CD4-positive, alpha-beta T cell treated with Interleukin-2 at 100 ng/mL for 4 hours (primary cell): ENCODE measurements at places on chromosomes 1 and 21.
A peak's percentile ranks its signal among the peaks of the same experiment; 100 is the strongest.

GRCh38 chr1:80217377-80217986, 1211.0 kb upstream of the ADGRL4 start:
- no peak for DNase-seq

DNA sequence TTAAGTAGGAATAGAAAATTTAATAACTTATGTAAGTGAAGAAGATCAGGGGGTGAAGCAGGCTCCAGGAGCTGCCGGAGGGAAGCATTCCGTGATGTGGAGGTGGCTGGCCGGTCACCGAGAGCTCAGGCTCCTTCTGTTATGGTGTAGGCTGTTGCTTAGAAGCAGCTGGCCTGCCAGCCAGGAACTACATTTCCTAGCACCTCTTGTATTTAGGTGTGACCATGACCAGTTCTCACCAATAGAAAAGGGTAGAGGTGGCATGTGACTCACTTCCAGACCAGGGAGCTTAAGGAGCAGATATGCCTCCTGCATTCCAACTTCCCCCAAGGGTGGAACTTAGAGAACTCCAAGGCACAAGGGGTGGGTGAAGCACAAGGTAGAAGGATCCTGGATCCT, 120.7 kb downstream of the ACTL8 start:
- no peak for DNase-seq

DNA sequence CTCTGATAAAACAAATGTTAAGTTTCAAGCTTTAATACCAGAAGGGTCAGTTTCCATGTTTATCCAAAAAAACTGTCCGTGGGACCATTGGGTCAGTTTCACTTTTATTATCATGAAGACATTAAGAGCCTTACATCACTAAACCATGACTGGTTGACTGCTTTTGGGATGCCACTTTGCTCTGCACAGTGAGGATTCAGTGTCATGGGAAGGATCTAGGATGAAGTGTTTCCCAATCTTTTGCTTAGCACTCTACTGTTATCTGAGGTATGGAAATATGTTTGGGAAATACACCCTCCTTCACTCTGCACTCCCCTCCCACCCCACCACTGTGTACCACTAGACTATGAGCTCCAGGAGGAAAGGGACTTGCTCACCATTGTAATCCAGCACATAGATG, 16.3 kb downstream of the RPS6KC1 start:
- DNase-seq: no peak

GRCh38 chr1:212528501-212528900, 80.1 kb upstream of the ATF3 start:
- no peak for DNase-seq

- no peak for DNase-seq
Measured at GRCh38 chr21:44283948-44284347, 1.7 kb upstream of the AIRE start.

- DNase-seq: no peak
Measured at GRCh38 chr1:197987294-197987693, 70.1 kb downstream of the LHX9 start.

- DNase-seq: no peak
Measured at GRCh38 chr21:35428937-35429336, 379.8 kb upstream of the RUNX1 start.

GRCh38 chr1:25658791-25659431, 42.3 kb downstream of the MAN1C1 start:
- DNase-seq: no peak

GRCh38 chr1:54894271-54894670, 7.3 kb upstream of the DHCR24 start:
- no peak for DNase-seq

GRCh38 chr1:89822109-89822962, 1.5 kb downstream of the LRRC8D start:
- DNase-seq: no peak

- DNase-seq: no peak
Measured at GRCh38 chr1:110605901-110606656, at the start of gene KCNA2. Gene KCNA2, minus strand, starts transcription at chr1:110606358. Its CDS starts 1,576 bp downstream, at chr1:110604782.

- no peak for DNase-seq
Measured at GRCh38 chr1:14612256-14612655, 13.8 kb downstream of the KAZN start.

GRCh38 chr1:28365864-28366263, 3.7 kb upstream of the PHACTR4 start:
- DNase-seq: peak; percentile 32

DNA sequence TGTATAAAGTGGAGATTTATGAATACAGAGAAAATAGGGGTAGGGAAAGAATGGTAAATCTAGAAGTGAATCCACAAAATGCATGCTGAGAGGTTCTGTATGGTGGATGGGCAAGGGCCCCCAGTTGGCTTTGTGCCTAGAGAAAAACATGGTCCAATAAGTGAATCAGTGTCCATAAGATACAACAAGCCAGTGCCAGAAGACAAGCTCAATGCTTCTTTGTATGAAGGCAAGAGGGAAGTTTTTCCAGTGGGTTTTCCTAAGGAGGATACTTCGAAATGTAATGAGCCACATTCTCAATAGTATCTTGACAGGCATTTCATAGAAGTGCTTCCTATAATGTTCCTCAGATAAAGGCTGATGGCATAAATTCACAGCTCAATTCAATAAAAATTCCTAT, 169.4 kb upstream of the HMCN1 start:
- DNase-seq: no peak

- no peak for DNase-seq
Measured at GRCh38 chr1:214551436-214552173, at the start of gene PTPN14. Gene PTPN14, minus strand, starts transcription at chr1:214551602. Its CDS starts 86,799 bp downstream, at chr1:214464803.

DNA sequence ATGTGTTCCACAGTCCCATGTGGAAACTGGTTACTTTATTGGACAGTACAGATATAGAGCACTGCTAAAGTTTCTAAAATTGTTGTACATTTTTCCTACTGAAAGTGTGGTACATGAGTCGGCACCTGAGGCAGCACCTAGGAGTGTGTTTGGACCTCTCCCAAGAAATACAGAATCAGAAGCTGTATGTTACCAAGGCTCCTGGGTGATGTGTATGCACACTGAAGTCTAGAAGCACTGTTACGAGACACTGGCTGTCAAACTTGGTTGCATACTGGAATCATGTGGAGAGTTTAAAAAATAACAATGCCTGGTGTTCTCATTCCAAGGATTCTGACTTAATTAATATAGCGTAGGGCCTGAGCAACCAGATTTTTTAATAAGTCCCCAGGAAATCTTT, 46.6 kb downstream of the ERO1B start:
- DNase-seq: no peak

DNA sequence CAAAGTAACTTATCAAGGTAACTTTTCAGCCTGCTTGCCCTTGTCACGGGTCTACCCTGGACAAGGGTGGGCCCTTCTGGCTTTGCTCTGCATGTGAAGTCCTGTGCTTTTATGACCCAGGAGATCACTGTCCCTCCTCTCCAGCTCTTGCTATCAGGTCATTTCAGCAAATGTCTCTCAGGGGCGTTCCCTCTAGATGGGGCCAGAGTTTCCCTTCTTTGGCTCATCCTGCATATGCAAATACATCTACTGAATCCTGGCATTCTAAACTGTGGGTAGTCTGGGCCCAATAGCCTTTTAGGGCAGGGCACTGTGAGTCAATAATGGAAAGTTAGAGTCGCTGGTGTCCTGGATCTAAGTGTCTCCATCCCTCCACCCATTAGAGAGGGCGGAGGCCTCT, 366.9 kb upstream of the USP24 start:
- DNase-seq: no peak

DNA sequence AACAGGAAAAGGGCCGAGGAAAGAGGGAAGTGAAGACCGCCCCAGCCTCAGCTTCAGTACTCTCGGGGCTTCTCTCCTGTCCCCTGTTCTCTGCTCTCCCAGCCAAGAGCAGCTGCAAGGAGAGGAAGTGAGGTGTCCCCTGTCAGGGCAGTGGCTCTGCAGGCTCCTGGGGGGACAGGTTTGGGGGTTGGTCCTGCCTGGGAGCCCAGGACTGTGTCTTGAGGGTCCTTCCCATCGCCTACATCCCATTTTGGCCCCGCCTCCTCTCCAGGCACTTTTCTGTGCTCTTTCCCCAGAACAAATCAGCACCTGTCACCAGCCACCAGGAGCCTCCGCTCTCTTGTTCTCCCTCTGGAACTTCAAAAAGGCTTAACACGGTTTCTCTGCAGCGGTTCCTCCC, 82.6 kb downstream of the VWA5B1 start:
- DNase-seq: no peak

DNA sequence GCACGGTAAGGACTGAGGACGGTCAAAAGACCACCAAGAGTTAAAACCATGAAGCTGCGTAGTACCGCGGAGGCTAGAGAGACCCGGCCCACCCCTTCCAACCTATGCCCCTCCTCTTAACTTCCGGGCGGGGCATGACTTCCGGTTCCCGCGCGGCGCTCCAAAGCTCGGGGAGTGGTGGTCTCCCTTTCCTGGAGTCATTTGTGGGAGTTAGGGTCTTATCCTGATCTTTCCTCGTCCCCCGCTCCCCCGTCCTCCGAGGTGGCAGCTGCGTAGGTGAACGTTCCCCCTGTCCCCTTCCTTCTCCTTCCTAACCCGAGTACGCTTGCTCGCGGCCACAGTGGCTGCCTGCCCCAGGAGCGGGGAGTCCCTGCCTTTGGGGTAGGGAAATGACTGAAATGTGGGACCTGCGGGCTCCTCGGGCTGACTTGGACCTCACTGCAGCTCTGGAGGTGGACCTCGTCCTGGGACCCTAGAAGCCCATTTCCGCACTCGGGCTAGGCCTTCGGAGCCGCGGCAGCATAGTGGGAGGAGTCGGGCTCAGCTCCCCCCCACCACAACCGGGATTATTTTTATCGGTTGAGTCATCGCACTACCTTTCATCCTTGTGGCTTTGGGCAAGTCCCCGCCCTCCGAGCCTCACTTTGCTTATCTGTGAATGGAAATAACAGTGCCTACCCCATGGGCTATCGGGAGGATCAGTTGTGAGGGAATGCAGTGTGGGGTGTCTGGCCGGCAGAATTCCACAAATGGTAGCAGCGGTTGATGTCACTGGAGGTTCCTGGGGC, 24.1 kb downstream of the CELA3A start:
- peak; percentile 91 for DNase-seq

- DNase-seq: no peak
Measured at GRCh38 chr1:161502181-161502580, 3.1 kb upstream of the FCGR2A start.

DNA sequence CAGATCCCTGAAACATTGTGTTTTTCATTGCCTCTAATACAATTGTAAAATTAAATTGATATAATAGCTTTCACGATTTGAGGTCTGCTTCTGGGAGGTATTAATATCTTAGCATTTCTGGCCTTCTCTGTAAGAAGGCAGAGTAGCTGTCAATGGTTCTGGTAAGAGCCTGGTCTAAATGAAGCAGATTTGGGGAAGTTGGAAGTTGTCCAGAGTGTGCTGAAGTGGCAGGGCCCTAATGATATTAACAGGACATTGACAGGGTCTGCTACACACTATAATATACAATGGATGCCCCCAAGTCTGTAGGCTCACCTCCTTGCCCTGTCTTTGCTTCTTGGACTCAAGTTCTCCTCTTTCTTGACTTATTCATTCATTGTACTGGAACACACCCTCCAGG, 99.5 kb downstream of the C4BPA start:
- no peak for DNase-seq

GRCh38 chr1:156151093-156151688, 2.2 kb upstream of the SEMA4A start:
- DNase-seq: no peak

GRCh38 chr1:167738158-167738557, 16.4 kb downstream of the MPZL1 start:
- DNase-seq: no peak

DNA sequence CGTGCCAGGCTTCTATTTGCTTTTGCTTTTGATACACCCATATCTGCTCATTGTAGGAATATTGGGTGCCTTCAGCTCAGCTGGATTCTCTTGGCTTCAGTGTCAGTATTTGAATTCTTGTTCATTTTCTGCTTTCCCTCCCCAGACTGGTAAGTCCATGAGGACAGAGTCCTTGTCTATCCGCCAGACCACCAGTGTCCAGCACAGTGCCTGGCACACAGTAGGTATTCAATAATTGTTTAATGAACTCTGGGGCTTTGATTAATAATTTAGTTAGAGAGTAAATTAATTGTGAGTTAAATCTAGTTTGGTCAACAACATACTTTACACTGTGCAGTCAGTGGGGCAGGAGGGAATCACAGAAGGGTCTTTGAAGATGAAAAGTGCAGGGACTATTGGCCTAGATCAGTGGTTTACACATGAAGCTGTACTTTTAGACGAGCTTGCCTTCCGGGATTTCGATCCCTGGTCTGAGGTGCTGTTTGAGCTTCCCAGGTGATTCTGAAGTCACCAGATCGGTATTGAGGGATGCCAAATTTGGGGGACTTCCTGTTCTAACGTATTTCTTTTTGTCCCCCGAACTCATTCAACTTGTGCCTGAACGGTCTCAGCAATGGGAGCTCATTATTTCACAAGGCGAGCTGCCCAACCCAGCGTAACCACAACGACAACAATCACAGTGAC, 119.1 kb upstream of the JUN start:
- no peak for DNase-seq

- no peak for DNase-seq
Measured at GRCh38 chr21:40015818-40016217, 148.6 kb downstream of the PCP4 start.

- DNase-seq: no peak
Measured at GRCh38 chr1:193070386-193070753, 11.0 kb downstream of the RO60 start.

DNA sequence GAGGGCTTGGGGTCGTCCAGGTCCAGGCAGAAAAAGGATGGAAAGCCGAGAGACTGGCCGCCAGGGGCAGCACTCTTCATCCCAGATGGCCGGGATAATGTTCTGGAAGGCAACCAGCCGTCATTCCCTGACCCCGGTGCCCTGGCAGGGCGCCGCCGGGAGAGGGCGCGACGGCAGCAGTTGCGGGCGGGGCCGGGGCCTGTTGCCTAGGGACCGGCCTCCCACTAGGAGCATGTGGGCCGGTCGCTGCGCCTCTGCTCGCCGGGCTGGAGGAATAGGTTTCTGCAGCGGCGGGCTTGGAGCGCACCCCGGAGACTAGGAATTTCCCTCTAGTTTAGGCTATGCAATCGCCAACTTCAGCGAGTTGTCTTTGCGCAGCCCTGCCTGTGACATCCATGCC, 11.0 kb downstream of the DMRTB1 start:
- DNase-seq: no peak

DNA sequence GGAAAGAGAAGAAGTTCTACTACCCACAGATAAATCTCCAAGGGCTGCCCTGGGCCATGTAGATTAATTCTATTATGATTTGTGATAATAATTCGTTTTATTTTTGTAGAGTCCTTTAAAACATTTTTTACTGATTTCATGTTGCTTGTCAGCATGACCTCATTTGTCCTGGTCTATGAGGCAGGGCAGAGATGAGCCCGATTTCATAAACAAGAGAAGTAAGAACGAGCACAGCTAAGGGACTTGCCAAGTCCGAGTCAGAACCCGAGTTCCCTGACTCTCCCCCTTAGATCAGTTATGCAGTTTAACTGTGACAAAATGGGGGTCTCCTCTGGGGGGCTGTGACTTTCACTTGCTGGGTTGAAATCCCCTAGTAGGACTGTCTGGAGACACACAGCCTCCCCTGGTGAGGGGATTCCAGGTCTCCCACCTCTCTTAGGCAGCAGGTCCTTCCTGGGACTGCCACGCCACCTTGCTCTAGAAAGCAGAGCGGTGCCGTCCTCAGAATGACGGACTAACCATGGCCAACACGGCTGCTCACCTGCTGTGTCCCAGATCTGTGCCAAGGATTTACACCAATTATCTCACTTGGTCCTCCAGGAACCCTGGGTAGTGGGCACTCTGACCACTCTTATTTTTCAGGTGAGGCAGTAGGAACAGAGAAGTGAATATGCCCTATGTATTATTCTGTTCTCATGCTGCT, 31.0 kb upstream of the SOX13 start:
- no peak for DNase-seq

- DNase-seq: no peak
Measured at GRCh38 chr1:222772996-222773379, 36.0 kb downstream of the FAM177B start.
